GF-D8 (cell line): ENCODE measurements at places on chromosomes 7 and 10.

GRCh38 chr7:82110146-82110840, 333.3 kb downstream of the CACNA2D1 start:
- no peak for DNase-seq

DNA sequence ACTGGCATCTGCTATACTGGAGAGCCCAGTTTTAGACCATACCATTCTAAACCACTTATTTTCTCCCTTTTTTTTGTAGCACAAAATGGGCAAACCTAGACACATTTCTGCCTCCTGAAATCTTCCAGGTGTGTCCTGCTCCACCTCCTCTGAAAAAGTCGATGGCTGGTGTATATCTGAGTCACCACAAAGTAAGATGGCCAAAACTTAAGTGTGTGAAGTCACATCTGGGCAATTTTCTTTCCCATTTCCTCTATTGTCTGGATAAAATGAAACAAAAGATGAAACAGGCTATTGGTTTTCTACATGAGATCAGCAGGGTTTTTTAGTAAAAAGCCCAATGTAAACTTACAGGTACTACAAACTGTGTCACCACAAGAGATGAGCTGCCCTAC, 65.5 kb downstream of the OSBPL3 start:
- DNase-seq, result no peak

- no peak for DNase-seq
Measured at GRCh38 chr7:16847381-16847860, 34.4 kb downstream of the AGR3 start.

GRCh38 chr10:28778524-28778923, 101.2 kb downstream of the BAMBI start:
- DNase-seq, result no peak

DNA sequence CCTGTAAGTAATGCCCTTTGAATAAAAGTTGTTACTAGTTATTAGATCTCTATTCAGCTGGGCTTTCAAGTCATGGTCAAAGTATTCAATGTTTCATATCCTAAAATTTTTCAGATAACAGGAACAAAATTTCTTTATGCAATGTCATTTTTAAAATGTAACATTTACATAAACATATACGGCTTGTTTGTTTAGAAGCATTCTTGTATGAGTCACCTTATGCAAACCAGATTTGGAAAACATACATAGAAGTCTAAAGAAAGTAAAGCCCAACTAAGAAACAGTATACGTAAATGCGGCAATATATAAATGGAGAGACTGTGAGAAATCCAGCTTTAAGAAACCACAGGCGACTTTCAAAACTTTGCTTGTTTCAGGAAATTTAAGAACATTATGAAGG, 10.5 kb downstream of the TMEM168 start:
- no peak for DNase-seq

DNA sequence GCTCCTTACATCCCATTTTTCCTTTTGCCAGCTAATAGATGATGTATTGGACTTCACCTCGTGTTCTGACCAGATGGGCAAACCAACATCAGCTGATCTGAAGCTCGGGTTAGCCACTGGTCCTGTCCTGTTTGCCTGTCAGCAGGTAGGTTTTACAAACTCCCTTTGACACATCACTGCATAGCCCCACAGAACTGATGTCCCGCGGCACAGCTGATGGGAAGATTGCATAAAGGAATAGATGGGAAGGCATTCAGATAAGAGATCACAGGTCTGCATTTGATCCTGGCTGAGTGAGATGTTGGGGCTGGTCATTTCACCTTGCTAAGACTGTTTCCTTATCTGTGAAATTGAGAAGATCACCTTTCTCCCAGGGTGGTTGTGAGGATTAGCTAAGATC, 37.9 kb downstream of the PDSS1 start:
- DNase-seq, result no peak

DNA sequence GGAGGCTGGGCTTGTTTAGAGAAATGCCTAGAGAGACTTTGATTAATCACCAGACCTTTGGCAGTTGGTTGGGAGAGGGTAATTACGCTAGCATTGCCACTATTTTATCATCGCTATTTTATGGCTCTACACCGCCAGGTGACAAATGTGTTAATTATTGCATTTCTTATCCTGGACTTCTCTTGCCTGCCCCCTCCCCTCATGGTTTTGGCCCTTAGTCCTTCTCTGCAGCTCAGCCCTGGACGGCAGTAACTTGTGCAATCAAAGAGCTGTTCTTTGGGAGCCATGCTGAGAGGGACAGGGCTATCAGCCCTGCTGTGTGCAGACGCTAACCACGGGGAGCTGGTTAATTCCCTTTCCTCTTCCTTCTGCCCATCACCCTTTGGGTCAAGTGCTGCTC, 585.0 kb downstream of the AUTS2 start:
- no peak for DNase-seq

GRCh38 chr7:151682831-151683614, 163.3 kb upstream of the RHEB start:
- DNase-seq, result no peak

GRCh38 chr7:54897891-54898290, 120.9 kb upstream of the EGFR start:
- DNase-seq, result no peak

DNA sequence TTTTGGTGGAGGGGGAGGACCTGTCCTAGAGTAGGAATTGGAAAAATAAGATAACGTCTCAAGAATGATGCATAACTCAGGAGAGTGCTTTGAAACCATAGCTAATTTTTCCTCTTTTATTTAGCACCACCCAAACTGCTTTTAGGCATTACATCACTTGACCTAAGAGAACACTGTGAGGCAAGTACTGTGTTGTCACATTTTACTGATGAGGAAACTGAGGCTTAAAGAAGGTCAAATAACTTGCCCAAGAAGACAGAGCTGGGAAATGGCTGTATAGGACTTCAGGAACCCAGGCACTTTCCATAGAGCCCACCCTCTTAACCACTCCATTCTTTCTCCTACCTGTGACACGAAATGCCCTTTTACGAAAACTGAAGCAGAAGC, 21.4 kb downstream of the ADRB1 start:
- no peak for DNase-seq

DNA sequence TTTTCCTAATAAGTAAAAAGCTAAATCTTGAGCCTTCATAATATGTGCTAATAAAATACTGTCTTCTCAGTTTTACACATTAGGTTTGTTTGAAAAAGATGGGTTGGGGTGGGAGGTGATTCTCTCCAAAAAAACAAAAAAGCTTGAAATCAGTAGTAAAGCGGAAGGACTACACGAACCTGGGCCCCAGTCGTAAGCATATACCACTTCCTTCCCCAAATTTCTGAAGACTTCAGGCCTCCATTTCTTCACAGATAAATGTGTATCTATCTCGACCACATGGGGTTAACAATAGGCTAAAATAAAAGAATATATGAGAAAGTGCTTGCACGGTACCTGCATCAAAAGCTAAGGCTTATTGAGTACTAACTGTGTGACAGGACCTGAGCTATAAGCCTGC, 51.6 kb upstream of the PAX2 start:
- peak; percentile 3 for DNase-seq

DNA sequence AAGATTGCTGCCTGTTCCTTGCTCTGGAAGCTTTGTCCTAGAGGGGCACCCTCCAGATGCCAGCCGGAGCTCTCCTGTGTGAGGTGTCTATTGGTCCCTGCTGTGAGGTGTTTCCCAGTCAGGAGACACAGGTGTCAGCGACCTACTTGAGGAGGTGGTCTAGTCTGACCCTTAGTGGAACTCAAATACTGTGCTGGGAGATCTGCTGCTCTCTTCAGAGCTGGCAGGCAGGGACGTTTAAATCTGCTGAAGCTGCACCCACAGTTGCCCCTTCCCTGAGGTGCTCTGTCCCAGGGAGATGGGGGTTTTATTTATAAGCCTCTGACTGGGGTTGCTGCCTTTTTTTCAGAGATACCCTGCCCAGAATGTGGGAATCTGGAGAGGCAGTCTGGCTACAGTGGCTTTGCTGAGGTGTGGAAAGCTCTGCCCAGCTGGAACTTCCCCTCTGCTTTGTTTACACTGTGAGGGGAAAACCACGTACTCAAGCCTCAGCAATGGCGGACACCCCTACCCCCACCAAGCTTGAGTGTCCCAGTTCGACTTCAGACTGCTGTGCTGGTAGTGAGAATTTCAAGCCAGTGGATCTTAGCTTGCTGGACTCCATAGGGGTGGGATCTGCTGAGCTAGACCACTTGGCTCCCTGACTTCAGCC, 119.2 kb downstream of the PPP1R9A start:
- no peak for DNase-seq

DNA sequence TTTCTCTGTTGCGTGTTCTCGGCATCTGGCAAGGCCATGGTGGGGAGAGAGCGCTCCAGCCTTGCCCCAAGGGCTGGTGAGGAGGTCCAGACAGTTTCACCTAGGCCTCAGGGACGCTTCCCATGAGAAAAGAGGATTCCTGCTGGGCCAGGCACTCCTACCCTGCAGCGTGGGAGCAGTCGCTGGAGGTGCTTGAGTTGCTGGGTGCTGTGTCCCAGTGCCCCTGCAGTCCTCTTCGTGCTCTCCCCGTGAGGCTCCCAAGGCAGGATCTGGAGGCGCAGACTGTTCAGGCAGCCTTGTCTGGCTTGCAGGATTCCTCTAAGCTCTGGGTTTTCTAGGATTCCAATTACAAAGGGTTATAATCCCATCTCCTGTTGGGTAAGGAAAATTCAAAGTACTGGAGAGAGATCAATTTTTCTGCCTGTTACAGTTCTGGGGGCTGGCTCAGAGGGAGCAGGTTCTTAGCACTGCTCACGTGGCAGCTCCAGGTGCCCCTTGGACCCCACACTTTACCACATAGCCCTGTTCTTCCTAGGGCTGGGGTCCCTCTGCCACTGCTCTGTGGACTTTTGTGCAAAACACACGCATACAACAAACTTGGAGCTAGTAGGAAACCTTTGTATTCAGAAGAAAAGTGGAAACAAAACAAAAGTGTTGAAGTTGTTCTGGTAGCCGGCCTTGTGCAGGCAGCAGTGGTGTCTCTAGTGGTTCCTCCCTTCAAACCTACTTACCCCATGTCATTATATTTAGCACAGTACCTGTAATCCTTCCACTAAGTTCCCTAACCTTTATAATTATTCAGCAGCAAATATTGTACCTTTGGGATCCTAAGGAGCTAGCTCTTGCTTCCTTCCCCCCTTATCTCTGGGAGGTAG, 60.5 kb downstream of the CCNY start:
- no peak for DNase-seq

DNA sequence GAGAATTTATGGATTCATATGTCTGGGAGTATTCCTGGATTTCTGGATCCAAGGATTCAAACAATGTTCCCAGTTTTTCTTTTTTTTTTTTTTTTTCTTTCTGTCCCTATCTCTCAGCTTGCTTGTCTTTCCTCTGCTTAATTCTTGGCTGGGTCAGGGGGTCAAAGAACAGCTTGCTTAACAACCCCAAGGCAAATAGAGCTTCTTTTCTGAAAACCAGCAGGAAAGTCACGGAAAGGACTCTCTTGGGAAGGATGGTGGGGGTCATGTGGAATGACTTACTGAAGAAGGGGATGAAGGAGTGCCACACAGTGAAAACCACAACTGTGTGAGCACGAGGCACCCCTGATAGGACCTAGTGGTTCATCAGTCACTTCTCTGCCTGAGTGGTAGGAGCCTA, 36.1 kb downstream of the GRK5 start:
- no peak for DNase-seq

DNA sequence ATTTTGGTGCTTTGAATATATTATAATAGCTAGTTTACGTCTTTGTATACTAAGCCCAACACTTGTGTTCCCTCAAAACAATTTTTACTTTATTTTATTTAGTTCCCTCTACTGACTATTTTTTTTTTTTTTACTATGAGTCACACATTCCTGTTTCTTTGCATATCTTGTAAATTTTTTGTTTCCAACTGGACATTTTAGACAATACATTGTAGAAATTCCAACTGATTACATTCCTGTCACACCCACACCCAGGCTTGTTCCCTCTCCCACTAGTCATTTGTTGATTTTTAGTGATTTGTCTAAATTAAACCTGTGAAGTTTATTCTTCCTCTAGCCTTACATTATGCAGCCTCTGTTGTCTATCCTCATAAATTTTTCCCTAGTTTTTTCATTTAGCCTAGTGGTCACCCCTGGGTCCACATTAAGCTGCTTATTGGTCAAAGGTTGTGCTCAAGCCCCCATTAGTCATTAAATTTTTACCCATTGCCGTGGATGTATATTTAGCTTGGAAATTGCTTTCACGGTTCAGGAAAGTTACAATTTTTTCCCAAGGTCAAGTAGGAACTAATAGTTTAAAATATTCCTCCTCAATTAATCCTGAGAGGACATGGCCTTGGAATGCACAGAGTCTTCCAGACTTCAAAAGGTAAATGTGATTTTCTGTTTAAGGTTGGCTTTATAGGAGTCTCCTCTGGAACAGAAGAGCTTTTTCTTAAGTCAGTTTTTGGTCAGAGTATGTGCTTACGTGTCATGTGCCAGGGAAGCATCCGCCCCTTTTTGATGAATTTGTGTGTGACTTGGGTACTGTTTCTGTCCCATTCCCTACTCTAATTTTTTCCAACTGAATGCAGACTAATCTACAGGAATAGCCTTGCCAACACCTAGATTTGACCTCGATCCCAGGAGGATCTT, 207.6 kb upstream of the TMEM72 start:
- no peak for DNase-seq

DNA sequence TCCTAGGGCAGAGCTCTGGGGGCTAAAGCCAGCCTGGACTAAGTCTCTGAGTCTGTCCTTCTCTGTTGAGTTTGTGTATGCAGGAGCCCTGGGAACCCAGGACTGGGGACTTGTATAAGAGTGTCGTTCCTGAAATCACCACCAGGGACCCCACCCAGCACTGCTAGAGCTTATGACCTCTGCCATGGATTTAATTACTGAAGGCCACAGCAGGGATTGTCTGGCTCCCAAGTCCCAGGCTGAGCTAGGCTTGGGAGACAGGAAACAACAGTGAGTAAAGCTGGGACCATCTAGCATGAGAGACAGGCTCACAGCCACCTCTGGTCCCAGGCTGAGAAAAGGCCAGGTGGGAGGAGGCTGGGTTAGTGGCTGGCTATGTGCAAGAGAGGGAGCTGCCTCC, 1.4 kb upstream of the TSPAN15 start:
- no peak for DNase-seq

DNA sequence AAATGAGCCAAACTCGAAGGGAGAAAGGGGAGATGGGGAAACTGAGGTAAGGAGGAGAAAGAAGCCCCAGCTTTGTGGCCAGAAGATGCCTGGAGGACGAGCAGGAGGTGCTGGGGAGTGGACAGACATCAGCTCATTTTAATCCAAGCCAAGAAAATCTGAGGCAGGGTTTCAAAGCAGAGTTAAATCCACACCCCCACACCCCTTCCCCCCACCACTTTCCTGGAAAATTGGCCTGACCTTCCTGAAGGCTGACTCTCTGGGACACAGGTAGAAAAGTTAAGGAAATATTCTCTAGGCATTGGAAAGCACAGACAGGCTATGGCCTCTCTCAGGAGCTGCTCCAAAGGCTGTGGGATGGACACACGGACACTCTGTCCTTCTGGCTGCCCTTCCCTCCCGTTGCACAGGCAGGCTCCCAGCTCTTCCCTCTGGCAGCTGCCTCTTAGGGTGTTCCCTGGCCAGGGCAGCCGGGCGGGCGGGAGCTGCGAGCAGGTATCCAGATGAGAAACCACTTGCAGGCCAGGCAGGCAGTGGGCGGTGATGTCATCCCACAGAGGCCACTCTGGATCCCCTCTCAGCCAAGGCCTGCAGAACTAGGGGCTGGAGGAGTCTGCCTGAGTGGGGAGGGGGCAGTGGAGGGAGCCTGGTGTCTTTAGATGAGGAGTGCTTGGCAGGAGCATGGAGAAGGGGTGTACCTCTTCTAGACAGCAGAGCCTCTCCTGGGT, 171.8 kb downstream of the NEURL1 start:
- DNase-seq, result no peak

- DNase-seq, result no peak
Measured at GRCh38 chr7:2771274-2771731, 72.8 kb downstream of the GNA12 start.

GRCh38 chr10:1195828-1196227, 139.6 kb downstream of the WDR37 start:
- no peak for DNase-seq

- DNase-seq, result no peak
Measured at GRCh38 chr7:145779140-145779539, 337.5 kb upstream of the CNTNAP2 start.
